A172 (cell line): ENCODE measurements at places on chromosomes 3 and 15.

DNA sequence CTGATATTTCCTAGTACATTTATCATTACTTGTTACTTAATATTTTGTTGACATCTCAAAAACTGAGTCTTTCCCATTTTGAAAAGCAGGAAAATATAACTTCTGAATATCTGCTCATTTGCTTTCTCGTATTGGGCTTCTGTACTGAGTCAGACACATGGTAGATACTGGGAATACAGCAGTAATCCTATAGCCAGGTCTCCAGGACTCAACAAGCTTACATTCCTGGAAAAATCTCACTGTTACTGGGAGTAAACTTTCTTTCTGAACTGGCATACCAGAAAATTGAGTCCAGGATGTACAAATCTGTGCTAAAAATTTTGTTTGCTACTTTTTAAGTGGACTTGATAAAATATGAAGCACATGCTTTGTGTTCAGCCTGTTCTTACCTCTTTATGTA lies 240.4 kb downstream of the RBMS3 start:
- no peak for DNase-seq

DNA sequence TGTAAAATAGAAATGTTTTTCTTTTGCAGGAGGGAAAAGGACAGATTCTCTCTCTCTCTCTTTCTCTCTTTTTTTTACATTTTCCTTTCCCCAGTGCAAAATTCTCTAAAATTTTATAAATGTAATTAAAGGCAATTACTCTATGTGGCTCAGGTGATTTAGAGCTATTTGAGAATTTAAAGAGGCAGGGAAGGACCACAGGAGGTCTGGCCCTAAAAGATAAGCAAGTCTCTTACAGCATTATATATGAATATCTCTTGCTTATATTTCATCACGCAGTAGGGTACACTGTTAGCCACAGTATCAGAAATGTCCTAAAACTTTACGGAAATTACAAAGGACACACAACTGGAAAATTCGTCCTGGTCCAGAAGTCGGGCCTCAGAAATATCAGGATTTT lies 70.5 kb upstream of the PPIB start:
- DNase-seq, result no peak

- DNase-seq, result peak; percentile 74
Observed at GRCh38 chr3:193972832-193973231, 163.1 kb upstream of the HES1 start.

GRCh38 chr3:9852528-9852927 lies 8.7 kb upstream of the RPUSD3 start:
- no peak for DNase-seq

DNA sequence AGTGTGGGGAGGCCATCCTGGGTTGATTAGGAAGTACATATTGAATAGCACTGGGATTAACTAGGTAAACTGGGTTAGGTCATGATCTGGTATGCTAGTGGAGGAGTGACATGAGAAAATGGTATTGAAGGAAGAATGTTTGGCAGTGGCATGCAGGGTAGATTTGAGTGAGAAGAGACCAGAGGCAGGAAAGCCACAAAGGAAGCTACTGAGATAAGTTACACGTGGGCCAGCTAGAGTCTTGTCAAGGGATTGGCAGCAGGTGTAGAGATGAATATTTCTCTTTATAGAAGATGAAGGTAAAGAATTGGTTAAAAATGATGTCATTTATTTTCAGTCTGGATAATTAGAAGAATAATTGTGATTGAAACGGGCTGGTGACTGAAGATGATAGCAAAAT lies 91.0 kb upstream of the TPRG1 start:
- no peak for DNase-seq

DNA sequence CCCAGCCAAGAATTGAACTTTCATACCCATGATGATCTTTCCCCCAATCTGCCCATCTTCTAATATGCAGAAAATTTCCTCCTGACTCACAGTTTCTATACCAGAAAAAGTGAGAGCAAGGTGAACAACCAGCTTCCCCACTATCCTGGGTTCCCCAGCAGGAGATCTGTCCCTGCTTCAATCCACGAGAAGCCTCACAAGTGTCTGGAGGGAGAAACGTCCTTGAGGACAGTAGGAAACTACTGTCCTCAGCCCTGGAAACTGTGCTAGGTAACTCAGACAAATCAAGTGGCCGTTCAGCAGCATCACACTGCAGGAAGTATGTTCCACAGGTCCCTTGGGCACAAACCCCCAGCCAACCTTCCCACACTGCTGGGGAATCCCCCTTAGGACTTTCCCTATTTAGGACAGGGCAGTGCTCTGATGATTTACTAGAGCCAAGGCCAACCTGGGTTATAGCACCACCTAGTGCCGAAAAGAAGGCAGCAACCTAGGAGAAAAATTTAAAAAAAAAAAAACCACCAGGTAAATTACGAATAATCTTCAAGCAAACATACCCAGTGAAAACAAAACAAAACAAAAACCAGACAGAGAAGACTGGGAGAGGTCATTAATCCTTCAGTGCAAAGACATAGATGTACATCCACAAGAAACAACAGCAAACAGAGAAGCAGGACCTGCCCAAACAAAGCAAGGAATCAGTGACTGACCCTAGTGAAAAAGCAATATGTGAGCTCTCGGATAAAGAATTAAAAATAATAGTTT lies 36.0 kb downstream of the MORC1 start:
- DNase-seq, result peak; percentile 68

DNA sequence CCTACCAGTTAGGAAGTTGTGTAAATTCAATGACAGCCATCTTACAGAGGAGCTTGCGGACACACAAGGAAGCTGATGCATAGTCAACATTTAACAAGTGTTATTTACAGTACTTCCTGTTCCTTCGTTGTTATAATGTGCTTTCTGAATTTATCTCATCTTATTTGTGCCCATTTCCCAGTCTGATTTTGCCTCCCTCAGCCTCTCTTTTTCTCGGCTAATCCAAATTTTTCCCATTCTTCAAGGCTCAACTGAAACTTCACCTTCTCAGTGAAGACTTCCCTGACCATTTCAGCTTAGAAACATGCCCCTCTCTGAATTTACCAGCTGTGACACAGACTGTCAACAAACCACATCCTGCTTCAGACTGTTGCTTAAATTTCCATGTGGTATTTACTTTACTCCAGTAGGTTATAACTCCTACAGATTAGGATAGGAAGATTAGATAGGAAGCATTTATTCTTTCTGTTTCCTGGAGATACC lies 55.7 kb upstream of the CP start:
- DNase-seq, result peak; percentile 72

- DNase-seq, result no peak
Observed at GRCh38 chr3:124797426-124797945, 67.2 kb downstream of the UMPS start.

DNA sequence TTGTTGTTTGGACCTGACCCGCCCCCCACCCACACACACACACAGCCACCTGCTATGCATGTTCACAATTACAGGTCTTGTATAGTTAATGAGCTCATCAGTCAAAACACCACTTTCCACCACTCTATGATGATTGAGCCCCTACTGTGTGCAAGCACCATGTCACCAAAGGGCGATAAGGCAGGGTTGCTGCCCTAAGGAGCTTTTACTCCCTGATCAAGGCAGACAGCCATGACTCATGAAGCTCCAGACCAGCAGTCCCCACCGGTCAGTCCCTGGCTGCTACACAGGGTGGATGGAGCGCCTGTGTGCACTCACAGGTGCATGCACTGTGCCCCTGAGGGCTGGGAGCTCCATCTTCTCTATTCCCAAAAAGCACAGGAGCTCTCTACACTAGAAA lies 270.6 kb downstream of the CLSTN2 start:
- DNase-seq, result no peak

DNA sequence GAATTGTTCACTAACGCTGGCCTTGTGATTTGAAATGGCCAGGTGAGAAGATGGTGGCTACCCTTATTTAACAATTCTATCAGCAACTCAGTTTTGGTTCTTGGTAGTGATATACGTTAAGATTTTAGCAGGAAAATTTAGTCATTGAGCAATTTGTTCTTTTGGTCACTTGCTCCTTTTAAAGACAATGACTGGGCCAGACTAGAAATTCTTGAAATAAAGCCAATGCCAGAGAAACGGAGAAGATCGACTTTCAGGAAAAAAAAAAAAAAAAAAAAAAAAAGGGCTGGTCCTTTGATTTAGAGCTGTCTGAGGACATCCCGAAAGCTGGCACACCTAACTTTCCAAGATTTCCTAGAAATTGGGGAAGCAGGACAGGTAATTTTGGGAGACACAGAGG lies 178.5 kb downstream of the FNDC3B start:
- DNase-seq, result peak; percentile 42

GRCh38 chr15:77028451-77029165 lies 33.7 kb downstream of the PSTPIP1 start:
- DNase-seq, result no peak

DNA sequence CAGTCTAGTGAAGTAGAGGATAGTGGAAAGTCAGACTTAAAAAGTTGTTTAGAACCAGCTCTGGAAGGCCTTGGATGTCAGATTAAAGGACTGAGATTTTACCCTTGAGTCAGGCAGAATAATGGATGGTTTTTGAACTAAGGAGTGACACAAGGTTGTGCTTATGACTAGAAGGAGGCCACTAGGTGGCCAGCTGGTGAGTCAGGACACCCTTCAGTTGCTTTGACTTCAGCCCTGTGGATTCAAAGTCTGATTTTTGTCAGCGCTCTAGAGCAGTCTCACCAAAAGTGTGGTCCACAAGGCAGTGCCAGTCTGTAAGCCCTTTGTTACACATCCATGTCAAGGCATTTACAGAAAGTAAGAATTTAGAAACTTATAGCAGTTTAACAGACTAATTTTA lies 3.8 kb upstream of the GABPB1 start:
- peak; percentile 43 for DNase-seq

DNA sequence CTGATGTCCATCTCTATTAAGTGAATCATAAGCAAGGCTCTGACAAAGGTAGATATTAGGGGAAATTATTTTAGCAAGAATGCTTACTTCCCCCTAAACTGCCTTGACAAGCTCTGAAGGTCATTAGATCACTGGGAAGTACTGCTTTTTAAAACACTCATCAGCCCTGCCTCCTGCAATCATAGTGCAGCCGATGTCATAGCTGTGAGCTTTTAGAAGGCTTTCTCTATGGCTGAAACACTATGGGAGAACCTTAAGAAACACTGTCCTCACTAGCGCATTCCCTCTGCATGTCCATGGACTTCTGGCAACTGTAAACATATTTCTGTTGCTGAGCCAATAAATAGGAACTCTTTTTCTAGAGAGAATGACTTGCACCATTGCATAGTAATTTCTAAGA lies 38.7 kb upstream of the PTPRG start:
- no peak for DNase-seq

DNA sequence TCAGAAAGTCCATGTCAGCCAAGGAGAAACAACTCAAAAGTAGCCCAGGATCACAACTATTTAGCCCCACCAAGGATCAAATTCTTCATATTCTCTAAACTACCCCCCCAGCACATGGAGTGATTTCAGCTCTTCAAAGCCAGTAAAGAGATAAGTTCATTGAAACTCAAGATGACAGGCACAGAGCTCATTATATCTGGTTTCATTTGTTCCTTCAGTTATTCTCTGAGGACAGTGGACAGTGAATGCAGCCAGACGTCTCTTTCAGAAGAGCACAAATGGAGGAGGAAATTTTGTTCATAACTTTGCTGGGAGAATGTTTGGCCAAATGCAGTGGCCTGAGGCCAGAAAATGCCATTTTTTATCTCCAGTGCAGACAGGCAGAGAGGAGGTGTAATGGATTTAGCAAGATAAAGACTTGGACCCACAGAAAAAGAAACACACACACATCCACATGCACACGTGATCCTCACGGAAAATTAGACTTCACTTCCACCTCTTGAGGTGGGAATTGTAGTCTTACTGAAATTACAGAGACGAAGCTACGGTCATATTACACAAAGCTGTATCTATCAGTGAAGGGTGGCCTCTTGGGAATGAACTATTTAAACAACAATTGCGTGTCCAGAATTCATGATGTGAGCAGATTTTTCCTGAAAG lies 64.6 kb downstream of the HES1 start:
- DNase-seq, result no peak

DNA sequence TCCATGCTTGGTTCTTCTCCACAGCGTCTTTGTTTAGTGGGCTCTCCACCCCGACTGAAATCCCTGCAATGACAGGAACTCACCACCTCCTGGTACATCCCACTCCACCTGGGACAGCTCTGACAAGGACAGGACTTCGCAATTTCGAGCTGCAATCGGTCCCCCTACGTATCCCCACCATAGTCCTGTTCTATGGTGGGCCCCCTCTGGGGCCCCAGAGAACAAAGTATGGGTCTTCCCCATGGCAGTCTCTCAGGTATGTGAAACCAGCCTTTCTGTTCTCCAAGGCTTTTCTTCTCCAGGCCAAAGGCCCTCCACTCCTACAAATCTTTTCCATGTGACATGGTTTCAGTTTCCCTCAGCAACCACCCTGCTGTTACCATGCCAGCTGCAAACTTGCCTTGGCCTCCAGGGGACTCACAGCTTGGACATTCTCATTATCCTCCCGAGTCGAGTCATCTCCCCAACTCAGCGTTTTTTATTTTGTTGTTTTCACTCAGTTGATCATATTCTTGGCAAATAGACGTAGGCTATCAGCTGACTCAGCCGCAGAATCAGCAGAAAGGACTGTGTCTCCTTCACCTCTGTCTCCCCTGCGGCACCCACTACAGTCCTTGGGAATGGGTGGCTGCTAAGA lies 233.3 kb downstream of the OPA1 start:
- peak; percentile 53 for DNase-seq

DNA sequence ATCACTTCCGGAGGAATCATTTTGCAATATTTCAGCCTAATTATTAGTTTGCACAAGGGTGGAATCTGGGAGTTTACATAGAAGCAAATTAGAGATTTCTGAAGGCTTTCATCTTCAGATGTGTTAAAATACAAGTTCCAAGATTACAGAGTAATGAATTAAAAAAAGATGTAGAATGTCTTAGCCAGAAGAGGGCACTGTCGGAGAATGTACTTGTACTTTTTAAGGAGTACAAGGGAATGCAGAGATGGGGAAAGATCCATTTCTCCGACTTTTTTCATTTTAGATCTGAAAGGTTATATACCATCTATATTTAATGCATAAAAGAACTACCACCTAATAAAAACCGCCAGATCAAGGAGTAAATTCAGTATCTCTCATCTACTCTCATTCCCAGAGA lies 43.1 kb upstream of the WDR5B start:
- DNase-seq, result peak; percentile 54

- no peak for DNase-seq
Observed at GRCh38 chr3:125151442-125151817, 61.1 kb downstream of the SLC12A8 start.

- DNase-seq, result no peak
Observed at GRCh38 chr3:143991713-143992112, 20.1 kb downstream of the DIPK2A start.

DNA sequence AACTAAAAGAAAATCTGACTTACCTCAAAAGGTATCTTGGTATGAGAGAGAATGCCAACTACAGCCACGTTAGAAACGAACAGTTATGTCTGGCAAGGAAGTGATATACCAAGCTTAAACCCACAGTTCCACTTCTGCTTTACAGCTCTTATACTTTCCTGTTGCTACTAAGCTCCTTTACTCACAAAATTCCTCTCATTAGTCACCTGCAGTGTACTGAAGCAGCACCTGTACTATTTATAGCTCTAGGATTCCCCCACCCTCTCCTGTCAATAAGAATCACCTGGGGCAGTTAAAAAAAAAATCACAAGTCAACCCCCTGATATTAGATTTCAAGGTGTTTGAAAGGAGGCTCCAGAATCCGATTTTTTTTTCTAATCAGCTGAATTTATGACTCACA lies 2.9 kb upstream of the TMEM266 start:
- no peak for DNase-seq
